ENCODE measurements at places on chromosomes 6 and 20.

DNA sequence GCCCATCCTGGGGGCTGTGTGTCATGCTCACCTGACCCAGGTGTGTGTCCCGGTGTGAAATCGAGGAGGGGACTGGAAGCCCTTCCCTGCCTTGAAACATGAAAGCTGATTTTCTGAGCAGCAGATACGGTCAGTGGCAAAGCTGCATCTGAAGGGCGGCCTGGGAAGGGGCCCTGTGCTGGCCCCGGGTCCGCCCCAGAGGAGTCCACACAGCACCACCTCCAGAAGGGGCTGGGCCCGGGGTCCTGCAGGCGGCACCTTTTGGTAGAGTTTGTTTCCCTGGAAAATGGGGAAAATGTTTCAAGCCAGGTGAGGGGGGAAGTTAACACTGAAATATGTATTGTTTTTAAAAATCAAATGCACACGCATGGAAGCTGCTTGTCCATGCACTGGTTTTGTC lies 20.8 kb downstream of the UCKL1 start:
- no peak for DNase-seq

DNA sequence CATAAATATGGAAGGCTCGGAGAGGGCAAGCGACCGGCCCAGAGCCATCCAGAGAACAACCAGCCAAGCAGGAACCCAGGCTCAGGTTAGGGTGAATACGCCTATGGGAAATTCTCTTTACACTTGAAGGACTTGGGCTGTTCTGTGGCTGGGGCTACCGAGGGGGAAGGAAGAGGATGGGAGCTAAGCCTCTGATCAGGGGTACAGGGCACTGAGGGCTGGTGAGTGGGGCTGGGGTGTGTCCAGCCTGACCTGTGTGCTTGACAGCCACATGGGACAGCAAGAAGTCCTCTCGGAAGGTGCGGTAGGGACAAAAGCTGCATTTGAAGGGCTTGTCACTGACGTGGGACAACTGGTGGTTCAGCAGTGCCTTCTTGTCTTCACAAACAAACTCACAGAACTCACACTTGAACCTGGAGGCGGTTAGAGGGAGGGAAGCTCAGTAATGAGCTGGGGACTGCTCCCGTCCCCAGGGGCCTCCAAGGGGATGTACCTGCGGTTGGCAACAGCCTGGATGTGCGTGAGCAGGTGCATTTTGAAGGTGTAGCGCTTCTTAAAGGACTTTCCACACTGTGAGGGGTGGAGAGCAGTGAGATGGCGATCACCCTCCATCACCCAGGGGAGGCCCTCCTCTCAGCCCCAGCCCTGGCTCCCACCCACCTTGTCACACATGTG lies 11.9 kb downstream of the ZNF335 start:
- DNase-seq = no peak

DNA sequence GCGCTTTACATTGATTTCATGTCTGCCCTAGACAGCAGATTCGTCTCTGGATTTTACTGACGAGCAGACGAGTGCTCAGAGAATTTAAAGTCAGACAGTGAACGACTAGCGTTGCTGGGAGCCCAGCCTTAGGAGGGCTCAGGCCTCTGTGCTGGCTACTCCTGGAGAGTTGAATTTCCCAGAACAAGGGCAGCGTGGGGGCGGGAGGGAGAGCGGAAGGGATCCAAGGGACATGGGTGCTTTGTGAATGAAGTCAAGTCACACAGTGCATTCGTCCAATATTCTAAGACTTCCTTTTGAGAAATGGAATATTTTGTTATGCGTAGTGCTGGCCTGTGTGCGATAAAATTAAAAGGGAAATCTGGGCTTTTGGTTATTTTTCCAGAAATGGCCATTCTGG lies 126.5 kb downstream of the MYLK4 start:
- DNase-seq = no peak

- no peak for DNase-seq
Observed at GRCh38 chr6:125195526-125195925, 42.0 kb downstream of the TPD52L1 start.

DNA sequence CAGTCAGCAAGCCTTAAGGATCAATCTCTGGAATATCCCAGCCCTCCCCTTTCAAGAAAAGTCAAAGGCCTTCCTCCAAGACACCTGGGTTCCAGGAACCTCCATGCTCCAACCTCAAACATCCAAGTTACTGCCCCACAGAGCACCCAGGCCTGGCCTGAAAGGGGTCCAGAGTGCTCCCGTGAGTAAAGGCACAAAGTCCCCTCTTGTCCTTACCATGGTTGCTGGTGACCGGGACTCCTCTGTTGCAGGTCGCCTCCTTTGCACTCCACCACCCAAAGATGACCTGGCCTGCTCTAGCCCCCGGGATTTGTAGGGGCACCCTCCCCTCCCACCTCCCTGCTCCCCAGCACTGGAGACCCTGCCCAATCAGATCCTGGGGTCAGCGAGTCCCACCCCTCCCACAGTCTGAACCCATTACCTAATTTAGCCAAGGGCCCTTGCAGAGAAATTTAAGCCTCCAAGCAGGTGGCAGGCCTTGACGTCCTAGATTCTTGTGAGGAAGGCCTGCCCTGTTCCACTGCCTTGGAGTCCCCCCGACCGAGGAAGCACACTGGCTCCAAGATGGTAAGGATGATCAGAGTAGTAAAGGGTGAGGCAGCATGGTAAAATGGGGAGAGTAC lies at the start of gene TNNC2:
TNNC2 (minus strand) TSS at position 283 of the 623 bp plus-strand sequence; CDS start at position 219, 64 bp downstream.
- DNase-seq = no peak

- no peak for DNase-seq
Observed at GRCh38 chr20:48064929-48065328, 279.6 kb upstream of the SULF2 start.

DNA sequence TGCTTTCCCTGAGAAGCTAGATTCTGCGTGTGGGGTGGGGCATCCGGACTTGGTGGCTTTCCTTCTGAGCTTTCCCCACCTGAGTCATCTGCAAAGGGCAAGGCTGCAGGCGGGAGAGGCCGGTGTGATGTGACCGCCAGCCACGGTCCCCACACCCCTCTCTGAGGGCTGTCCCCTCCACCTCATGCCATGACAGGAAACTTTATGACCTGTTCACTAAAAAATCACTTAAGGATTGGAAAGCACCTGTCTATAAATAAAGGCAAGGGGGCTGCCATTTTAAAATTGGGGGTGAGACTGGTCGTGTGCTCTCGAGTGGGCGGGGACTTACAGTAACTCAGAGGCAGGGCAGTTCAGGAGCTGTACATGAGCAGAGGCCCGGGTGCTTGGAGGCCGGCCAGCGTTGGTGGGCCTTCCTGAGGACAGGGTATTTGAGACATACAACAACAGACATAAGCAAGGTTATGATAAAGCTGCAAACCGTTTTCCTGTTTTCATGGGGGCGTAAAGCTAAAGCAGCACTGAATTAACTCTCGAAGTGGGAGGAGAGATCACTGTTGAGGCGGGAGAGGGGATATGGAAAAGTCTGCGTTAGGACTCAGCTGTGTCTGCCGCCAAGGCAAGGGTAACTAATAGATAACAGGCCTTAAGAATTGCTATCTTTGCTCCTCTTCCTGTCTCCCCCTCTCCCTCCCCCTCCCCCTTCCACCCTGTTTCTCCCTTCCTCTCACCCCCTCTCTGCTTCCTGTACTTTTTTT lies 16.1 kb upstream of the SERPINB1 start:
- DNase-seq = peak; percentile 89

DNA sequence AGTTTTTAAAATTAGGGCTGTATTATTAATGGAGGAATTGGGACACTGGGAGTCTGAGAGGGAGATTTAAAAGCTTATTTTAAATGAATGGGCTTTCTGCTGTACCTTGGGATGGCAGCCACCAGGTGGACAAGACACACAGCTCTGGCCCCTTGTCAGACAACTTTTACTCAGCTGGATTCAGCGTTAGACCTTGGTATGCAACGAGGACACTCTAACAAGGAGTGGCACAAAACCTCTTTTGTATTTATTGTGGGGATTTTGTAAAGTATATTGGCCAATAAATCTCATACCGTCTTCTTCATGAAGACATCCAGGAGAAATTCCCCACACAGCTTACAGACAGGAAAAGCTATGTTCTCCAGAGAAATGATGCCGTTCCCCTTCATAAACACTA lies 105.7 kb downstream of the LCA5 start:
- no peak for DNase-seq

GRCh38 chr6:165321150-165321549 lies 11.7 kb upstream of the C6orf118 start:
- DNase-seq = no peak

GRCh38 chr6:148112851-148113319 lies 229.8 kb upstream of the SASH1 start:
- DNase-seq = no peak

DNA sequence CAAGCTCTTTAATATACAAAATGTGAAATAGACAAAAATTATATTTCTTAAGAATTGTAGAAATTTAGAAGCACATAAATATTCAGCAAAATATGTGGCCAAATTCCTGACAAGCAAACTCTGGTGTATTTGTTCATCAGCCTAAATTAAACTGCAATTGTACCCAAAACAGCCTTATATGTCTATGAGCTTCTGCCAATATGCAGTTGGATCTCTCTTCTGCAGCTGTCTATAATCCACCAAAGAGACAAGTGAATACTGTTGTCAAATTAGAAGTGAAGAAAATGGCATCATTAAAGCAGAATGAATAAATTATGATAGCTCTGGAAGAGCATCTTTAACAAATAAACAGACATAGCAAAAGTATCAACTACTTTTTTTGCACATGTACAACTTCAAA lies 755.7 kb downstream of the GRIK2 start:
- no peak for DNase-seq

GRCh38 chr6:144265390-144265789 lies 19.7 kb upstream of the UTRN start:
- no peak for DNase-seq

GRCh38 chr20:54633374-54634355 lies 158.3 kb downstream of the DOK5 start:
- no peak for DNase-seq
